ENCODE measurements at places on chromosomes 5 and 9.

DNA sequence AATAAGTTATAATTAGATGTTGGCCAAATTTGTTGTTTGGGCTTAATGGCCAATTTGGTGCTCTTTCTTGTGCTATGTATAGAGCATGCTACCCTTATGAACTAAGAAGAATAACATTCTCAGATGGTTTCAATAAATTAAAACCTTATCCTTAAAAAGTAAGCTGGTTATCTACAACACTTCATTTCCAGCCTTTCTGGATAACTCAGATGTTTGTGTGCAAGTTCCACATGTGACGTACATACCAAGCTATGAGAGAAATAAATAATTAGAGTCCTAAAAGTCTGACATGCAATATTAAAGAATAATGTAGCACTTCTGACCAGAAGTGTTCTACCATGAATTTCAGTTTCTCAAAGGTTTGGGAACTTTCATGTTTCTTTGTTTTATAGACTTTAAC is 11.7 kb downstream of the MTREX start:
- no peak for DNase-seq

DNA sequence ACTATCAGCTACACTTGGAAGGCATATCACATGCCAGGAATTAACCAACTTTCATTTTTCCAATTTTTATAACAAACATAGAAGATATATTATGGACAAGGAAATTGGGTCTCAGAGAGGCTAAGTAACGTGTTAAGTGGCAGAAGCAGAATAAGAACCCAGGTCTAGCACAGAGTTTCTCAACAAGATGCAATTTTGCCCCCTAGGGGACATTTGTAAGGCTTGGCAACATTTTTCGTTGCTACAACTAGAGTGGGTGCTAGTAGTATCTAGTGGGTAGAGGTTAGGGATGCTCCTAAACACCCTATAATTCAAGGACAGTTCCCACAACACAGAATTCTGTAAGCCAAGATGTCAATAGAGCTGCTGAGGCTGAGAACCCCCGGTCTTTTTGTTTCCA is 180.6 kb downstream of the SNCAIP start:
- no peak for DNase-seq

GRCh38 chr5:36392186-36392585 is 90.5 kb upstream of the RANBP3L start:
- DNase-seq, result no peak

GRCh38 chr5:169856571-169856970 is 123.7 kb downstream of the INSYN2B start:
- no peak for DNase-seq

DNA sequence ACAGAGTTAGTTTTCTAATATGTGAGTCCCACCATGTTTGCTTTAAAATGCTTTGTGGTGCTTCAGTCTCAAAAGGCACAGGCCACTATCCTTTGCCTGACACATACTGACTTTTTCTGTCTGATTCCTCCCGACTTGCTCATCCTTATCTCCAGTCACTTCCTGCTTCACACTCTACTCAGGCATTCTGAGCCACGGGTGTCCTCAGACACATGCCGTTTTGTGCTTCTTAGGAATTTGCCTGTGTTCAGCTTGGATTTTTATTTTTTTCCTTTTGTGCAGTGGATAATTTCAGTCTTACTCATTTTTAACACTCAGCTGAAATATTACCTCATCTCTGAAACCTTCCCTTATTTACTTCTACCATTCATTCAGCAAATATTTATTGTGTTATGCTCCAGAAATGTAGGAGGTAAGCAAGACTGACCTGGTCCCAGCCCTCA is 54.1 kb downstream of the MAN2A1 start:
- no peak for DNase-seq

- DNase-seq, result no peak
Observed at GRCh38 chr5:80094236-80094738, 59.1 kb downstream of the THBS4 start.

DNA sequence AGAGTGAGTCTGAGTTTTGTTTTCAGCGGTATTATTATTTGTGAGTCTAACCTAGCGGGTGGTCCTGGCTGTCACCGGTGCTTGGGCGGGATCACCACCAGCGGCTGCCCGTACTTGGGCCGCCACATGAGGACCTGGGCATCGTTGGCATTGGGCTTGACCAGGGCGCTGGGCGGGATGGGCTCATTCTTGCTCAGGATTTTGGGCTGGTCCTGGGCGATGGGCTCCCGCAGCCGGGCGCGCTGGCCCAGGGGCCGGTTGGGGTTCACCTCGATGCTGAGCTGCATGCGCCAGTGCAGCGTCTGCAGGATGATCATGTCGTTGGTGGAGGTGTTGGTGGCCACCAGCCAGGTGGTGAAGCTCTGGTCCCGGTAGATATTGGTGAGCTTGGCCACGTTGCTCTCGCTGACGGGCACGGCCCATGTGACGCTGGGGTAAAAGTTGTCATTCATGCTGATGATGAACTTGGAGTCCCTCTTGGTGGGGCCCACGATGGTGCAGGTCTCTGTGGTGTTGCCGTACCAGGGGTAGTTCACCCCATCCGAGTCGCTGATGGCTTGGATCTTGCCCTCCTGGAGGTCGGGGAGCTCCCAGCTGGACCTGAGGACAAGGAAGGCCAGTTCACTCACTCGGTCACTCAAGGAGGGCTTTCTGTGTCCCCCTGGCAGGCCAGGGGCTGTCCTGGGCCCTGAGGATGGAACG is 15.4 kb downstream of the FAM78A start:
- peak; percentile 1 for DNase-seq

DNA sequence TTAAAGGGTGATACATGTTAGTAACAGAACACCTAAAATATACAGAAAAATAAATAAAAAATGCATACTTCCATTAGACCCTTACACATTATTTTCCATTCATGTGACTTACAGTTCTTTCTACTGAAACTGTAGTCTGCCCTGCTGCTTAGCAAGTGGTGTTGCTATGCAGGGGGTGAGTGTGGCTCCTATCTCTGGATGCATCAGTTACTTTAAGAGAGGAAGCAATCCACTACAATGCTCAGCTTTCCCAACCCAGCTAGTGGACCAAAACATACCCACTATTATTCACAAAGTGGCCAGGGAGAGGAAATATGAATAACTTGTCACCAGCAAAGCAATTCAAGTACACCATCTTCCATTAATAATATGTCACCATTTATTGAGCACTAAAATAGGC is 121.8 kb downstream of the DOCK2 start:
- no peak for DNase-seq

DNA sequence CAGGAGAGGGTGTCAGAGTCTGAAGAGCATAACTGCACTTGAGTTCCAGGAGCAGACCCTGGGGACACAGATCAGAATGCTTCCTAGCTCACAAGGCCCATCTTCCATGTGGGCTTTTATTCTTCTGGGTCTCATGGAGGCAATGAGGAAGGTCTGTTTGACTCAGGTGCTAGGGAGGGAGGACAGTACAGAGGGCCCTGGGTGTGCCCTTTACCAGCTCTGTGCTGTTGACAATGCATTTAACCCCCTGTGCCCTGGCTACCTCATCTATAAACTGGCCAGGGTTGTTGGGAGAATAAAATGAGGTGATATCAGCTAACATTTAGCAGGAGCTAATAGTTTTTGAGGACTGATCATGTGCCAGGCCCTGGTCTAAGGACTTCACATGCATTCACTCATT is 318.0 kb downstream of the DMAC1 start:
- DNase-seq, result no peak

GRCh38 chr9:99244344-99245260 is 22.5 kb downstream of the SEC61B start:
- no peak for DNase-seq

DNA sequence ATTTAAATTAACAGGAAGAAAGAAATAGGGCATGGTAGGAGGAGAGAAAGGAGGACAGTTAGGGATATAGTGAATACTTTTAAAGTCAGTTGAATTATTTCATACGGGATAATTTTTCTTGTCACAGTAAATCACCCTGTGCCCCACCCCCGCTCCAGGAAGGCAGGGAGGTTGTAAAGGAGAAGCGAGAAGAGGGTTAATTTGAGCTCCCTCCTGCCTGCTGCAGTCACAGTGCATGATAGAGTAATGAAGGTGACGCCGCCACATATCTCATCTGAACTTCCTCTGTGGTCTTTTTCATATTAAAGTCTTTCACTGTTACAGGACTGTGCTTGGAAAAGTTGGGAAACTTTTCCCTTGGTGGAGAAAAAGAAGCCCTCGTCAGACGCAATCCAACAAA is 896 bp upstream of the PCSK5 start:
- peak; percentile 39 for DNase-seq

- no peak for DNase-seq
Observed at GRCh38 chr9:91207729-91208418, 153.8 kb downstream of the AUH start.

DNA sequence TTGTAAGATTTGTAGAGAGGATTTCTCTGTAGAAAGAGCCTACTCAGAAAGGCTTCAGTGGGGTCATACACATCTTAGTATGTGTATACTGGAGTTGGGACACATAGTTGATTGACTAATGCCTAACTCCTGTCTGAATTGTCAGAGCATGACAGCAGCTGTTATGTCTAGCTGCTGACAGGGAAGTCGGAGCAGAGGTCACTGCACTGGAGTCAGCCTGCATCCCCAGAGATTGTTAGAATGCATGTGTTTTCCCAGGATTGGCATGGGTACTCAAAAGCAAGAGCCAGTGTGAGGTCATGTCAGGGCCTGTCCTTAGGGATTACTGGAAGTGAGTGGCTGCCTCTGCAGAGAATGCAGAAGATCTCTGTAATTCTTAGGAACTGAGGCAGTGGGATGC is 82.7 kb downstream of the ITGA1 start:
- no peak for DNase-seq

DNA sequence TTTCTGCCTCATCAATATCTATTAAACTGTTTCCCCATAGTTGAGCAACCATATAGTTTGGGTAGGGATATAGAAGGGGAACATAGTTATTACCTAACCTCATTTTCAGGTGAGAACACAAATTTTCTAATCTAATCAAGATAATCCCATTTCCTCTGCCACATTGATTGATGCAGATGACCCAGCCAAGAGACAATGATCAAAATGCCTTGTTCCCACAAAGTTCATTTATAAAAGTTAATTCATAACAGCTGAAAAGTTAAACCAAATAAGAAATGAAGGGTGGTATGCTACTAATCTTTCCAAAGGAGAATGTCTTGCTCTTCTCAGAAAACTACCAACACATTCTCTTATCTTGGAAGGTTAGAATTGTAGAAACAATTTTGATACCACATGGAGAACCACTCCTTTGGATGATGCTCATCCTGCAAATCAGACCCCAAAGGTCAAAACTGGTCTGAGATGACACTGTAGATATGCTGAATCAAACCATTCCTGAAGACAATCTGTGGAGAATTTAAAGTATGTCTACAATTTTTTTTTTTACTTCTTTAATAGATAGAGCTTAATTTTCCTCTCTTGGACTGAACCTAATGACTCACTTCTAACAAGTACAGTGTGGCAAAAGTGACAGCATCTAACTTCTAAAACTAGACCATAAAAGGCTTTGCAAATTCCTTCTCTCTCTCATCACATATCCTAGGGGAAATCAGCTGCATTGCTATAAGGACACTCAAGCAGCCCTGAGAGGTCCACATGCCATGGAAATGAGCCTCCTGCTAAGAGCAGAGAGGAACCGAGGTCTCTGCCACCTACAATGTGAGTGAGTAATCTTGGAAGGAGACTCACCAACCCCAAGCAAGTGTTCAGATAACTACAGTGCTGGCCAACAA is 586.7 kb upstream of the TUSC1 start:
- no peak for DNase-seq

DNA sequence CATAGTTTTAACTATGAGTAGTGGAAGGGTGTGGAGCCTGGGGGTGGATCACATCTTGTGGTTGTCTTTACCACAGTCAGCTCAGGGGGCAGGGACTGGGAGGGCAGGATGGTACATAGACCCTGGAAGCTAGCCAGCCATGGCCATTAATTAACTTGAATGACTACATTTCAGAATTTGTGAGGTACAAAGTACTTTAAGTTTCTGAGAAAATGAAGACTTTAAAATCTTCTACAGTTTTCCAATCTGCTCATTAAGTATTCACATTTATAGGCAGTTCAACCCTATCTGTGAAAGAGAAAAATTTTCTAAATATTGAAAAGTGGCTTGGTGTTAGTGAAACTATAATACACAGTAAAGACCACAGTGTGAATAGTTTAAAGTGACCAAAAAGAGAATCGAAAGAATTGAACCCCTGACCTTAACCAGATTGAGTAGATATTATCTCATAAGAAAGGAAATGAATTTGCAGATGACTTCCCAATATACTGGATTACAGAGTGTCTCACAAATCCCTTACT is 234.2 kb upstream of the MEF2C start:
- DNase-seq, result no peak

GRCh38 chr9:129524582-129525270 is 96.2 kb downstream of the C9orf50 start:
- no peak for DNase-seq

GRCh38 chr5:137636099-137636498 is 99.8 kb downstream of the KLHL3 start:
- DNase-seq, result no peak

GRCh38 chr5:96264047-96264446 is 169.0 kb downstream of the PCSK1 start:
- no peak for DNase-seq

DNA sequence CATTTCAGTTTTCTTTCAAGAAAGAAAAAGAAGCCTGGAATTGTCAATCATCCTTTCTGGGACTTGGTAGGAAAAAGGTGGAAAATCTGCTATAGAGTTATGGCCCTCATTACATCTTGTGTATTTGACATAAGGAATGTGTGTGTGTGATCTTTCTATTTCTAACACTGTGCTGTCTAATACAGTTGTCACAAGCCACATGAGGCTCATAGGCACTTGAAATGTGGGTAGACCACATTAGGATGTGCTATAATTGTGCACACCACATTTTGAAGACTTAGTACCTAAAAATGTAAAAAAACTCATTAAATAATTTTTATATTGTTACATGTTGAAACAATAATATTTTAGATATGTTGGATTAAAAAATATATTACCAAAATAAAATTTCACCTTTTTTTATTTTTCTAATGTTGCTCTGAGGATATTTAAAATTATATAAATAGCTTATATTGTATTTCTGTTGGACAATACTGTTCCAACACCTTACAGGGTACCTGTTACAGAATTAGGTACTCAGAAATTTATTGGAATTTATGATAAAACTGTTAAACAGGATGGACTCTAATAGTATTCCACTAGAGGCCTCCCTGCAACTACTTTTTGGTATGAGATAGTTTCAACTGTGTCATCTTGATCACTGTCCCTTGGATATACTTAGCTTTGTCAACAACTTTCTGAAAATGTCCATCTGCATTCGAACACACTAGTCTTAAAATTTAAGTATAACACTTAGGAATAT is 18.4 kb downstream of the MSANTD3 start:
- no peak for DNase-seq

DNA sequence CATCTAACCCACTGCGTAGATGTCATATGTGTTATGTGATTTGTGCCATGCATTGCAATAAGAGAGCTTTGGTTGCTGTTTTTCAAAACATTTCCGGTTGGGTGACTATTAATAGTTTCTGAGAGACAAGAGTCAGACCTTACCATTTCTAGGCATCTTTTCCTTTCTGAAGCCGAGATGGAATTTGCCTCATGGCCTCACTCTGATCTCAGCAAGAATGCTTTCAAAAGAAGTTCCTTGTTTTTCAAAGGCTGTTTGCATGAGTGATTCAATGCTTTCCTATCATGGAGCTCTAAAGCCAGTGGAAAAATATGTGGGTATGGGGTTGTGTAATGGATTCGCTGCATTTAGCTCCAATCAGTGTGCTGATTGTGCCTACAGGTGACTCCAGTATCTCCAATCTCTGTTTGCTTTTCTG is 203.1 kb upstream of the PPP1R2B start:
- DNase-seq, result no peak

GRCh38 chr5:57736716-57737115 is 254.1 kb upstream of the ACTBL2 start:
- no peak for DNase-seq

Measured in CD4-positive, alpha-beta T cell treated with Interleukin-17A for 4 hours (primary cell).